ENCODE measurements at places on chromosomes 2 and 18.

DNA sequence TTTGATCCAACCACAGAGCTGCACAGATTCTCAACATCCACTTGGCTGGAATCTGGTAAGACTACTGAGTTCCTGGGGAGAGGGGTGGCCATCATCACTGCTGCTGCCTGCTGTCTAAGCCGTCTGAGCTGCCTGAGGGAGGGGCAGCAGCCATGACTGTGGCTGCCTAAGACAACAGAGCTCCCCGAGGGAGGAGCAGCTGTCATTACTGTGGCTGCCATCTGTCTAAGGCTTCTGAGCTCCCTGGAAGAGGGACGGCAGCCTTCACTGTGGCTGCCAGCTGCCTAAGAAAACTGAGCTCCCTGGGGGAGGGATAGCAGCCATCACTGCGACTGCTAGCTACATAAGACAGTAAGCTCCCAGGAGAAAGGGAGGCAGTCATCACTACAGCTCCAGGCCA is 584.4 kb downstream of the NR4A2 start:
- no peak for DNase-seq

GRCh38 chr18:12585218-12585617 is 72.7 kb downstream of the SPIRE1 start:
- no peak for DNase-seq

GRCh38 chr2:120701499-120701898 is 34.2 kb upstream of the GLI2 start:
- DNase-seq, result no peak

GRCh38 chr2:210392469-210392881 is 77.5 kb upstream of the MYL1 start:
- DNase-seq, result no peak

DNA sequence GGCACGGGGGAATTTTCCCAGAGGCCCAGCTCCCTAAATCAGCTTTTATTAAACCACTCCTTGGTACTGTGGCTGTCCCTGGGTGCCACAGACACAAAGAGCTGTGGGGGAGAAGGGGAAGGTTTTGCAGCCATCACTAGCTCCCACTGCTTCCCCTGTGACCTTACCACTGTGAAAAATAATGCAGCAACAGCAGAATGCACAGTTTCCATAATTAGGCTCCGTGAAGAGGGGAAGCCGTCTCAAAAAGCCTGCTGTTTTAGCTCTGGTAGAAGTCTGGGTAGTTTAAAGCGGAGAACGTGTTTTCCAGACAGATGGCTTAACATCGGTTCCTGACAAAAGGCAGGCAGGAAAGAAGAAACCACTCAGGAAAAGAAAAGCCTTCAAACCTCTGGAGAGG is 27.5 kb upstream of the CAB39 start:
- DNase-seq, result no peak

GRCh38 chr2:136297312-136297711 is 179.4 kb upstream of the CXCR4 start:
- DNase-seq, result no peak

GRCh38 chr18:7273301-7273921 is 42.5 kb downstream of the LRRC30 start:
- DNase-seq, result no peak

DNA sequence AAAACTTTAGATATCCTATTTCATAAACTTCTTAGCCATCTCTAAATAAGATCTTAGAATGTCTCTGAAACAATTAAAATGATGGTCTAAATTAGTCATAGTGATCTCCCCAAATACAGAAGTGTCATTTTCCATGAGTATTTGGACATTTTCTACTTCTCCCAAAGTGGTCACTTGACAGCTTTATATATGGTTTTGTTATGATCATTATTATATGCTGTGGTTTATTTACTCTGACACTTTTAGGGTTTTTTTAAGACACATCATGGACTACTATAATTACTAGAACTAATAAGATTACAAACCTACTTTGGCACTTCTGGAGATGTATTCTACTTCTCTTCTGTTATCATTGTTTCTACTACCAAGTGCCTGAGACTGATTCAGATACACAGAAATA is 47.1 kb downstream of the SLC25A12 start:
- DNase-seq, result no peak

DNA sequence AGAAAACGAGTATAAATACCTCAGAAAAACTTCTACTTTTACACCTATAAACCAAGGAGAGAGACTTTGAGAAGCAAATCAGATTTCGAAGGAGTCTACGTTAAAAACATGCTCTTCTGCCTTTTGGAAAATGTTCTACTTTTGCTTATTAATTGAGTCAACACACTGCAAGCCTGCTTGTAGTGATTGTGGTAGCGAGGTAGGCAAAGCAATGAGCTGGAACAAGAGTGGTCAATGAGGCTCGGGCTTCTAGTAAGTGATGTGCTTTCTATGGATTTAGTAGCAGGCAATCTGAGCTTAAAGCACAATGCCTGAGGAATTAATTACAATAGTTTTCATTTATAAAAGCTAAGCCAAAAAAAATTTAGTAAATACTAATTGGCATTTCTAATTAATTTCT is 103.4 kb upstream of the TFCP2L1 start:
- no peak for DNase-seq

GRCh38 chr2:166115589-166115988 is 12.2 kb downstream of the SCN1A start:
- DNase-seq, result no peak

- DNase-seq, result no peak
These were observed 417.4 kb downstream of the KCNJ3 start for GRCh38 chr2:155115846-155116245.

GRCh38 chr18:63245600-63245999 is 74.0 kb downstream of the BCL2 start:
- DNase-seq, result no peak

- no peak for DNase-seq
These were observed 274.7 kb upstream of the HNMT start for GRCh38 chr2:137689549-137689948.

GRCh38 chr2:201151127-201151981 is 31.6 kb upstream of the CASP10 start:
- no peak for DNase-seq

GRCh38 chr18:34938090-34938489 is 103.1 kb upstream of the MAPRE2 start:
- DNase-seq, result no peak

- DNase-seq, result no peak
These were observed 15.0 kb upstream of the POLI start for GRCh38 chr18:54254265-54254758.

GRCh38 chr2:96108541-96109360 is 7.6 kb downstream of the ADRA2B start:
- no peak for DNase-seq

- DNase-seq, result no peak
These were observed 31.9 kb downstream of the EXOC6B start for GRCh38 chr2:72793798-72794440.

GRCh38 chr2:156486147-156486546 is 50.0 kb downstream of the GPD2 start:
- DNase-seq, result no peak
